ENCODE measurements at places on chromosomes 7 and 10.

GRCh38 chr7:29588212-29588611, 24.6 kb downstream of the PRR15 start:
- no peak for DNase-seq

DNA sequence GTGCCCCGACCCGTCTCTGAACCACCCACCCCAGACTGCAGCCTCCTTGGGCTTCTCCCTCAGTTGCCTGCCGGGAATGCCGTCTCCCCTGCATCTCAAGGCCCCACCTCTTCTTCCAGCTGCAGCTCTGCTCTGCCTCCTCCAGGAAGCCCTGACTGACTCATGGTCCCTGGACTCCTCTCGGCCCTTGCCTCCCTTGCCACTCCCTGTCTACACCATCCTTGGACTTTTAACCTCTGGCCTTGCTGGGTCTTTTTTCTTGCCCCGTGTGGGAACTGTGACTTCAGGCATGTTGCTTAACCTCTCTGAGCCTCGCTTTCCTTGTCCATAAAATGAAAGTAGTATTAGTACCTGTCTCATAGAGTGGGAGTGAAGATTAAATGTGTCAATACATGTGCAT, 56.3 kb downstream of the C10orf105 start:
- no peak for DNase-seq

GRCh38 chr7:78301407-78301806, 502.8 kb downstream of the PHTF2 start:
- DNase-seq, result no peak

DNA sequence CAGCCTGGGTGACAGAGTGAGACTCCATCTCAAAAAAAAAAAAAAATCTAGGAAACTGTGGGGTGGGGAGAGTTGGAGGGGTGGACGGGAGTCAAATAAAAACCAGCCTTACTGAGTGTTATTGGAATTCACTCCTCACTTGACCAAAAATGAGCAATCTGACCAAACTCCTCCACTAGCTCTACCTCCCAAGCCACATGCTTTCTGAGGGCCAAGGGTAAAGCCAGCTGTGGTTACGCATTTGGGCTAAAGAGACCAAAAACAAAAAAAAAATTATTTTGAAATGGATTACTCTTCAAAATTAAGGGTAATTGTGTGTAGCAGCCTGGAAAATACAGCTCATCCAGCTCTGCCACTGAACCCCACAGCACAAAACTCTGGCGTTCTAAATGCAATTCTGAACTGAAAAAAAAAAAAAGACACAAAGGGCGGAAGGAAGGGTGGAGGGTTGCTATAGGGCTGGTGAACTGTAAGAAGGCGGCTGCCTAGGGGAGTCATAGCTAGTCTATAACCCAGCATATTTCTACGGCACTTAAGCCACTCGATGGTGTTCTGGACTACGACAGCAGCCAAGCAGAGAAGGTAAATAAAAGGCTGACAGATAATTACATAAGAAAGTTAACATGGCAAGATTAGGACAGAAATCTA, 7.8 kb downstream of the ELMO1 start:
- no peak for DNase-seq

GRCh38 chr10:80410578-80411145, 2.3 kb downstream of the PRXL2A start:
- DNase-seq, result no peak

GRCh38 chr7:73735528-73735905, 3.1 kb downstream of the ABHD11 start:
- no peak for DNase-seq

DNA sequence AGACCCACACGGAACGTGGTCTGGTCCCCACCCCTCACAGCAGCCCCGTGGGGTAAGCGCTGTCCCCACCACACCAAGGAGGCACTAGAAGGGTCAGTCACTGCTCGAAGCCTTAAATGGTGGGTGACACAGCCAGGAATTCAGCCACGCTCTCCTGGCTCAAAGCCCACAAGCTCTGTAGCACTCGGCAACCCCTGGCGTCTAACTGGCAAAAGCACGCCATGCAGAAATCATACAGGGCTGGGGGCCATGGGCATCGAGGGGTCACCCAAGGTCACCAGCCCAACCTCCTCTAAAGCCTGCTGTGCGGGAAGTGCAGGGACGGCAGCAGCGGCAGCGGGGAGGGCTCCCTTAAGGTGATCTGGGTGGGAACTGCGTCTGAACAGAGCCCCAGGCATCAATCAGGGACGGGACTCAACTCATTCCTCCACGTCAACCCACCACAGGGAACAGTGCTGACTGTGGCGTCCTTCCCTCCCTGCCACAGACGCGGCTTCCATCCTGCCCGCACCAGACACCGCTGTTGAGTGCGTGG, 7.8 kb downstream of the GPER1 start:
- DNase-seq, result no peak

GRCh38 chr7:128920913-128921582, 10.5 kb upstream of the KCP start:
- no peak for DNase-seq

DNA sequence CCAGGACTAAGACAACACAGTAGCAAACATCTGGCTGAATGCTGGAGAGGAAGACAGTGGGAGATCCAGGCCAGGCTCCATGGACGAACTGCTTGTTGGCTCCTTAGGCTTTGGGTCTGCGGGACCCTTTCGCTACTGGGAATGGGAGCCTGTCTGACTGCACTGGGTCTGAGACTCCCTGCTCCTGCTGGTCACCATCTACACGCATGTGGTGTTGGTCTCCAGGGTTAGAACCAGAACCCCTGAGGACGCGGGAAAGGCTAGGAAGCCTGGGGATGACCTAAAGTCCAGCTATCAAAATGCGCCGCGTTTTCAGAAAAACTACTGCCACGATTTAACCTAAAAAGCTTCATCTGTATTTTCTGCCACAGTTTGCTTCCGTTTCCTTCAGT, 817 bp upstream of the DNAJB6 start:
- DNase-seq, result no peak

DNA sequence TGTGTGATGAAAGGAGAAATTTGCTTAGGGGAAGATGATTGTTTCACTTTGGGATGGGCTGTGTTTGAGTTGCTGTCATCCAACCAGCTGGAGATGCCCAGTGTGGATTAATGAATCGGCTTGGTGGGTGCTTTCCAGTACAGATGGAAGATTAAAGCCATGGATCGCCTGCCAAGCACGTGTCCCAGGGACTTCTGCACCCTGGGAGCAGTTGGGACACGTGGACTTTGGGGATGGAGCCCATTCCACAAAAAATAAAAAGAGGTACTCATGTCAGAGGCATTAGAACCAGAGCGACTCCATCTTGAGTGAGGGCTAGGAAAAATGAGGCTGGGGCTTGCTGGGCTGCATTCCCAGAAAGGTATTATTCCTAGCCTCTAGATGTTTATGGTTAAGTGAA, 29.3 kb upstream of the PRLHR start:
- no peak for DNase-seq

GRCh38 chr7:45136106-45137060, 21.2 kb upstream of the RAMP3 start:
- DNase-seq, result peak; percentile 54

- DNase-seq, result no peak
Measured at GRCh38 chr7:32648408-32649156, 153.3 kb downstream of the AVL9 start.

DNA sequence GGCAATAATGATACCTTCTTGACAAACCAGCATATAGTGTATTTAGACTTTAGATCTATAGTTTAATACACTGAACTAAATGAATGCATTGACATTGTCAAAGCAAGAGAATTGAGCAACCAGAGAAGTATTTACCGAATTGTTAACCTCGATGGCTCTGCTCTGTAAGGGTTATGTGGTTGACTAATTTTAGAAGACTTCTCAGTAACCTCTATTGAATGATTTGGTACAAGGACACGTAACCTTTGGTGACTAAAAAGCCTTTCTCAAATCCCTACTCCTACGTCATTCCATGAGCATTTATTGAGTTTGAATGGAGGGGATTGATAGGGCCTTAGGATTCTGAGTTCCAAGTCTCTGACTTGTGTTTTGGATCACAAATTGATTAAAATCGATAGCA, 67.6 kb downstream of the MDFIC start:
- DNase-seq, result no peak

DNA sequence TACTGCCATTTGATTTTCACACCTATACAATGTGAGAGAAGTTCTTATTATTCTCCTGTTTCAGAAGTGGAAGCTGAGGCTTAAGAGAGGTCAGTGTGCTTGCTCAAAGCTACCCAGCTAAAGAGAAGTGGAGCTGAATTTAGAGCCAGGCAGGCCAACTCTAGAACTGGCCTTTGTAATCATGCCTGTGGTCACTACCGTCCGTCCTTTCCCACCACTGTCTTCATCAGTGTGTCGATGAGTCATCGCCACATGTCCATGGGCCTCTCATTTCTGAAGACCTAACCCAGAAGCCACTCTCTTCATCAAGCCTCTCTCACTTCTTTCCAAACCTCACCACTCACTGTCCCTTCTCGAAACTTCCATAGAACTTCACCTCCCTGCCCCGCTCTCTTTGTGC, 237.8 kb downstream of the KIAA1217 start:
- no peak for DNase-seq

- DNase-seq, result no peak
Measured at GRCh38 chr7:37782166-37782565, 66.2 kb upstream of the NME8 start.

GRCh38 chr10:7635408-7636125, 31.2 kb downstream of the ITIH5 start:
- no peak for DNase-seq

GRCh38 chr7:46152696-46153095, 231.6 kb upstream of the IGFBP3 start:
- no peak for DNase-seq

All from right renal cortex interstitium (tissue), 3 donors.